Frontal cortex (tissue), 4 donors: ENCODE measurements at places on chromosomes 13 and 19. TPM values are rescaled to one million over a fixed set of nuclear protein-coding genes. Genes with fewer than 3 reads are reported as not detected.

The SUGT1 gene
- total RNA-seq: 62.4 TPM

The CBARP gene
- 5.3 TPM for total RNA-seq

The LRFN3 gene
- 7.7 TPM for total RNA-seq

The PEAK3 gene
- total RNA-seq: under 0.01 TPM

The MISP gene
- total RNA-seq: 0.41 TPM

The C19orf85 gene
- total RNA-seq: not detected

The TRPC4 gene
- total RNA-seq: 14.7 TPM

The DZIP1 gene
- total RNA-seq: 47.3 TPM

The ANO8 gene
- 20.0 TPM for total RNA-seq

The CGB5 gene
- not detected for total RNA-seq

The KLK2 gene
- not detected for total RNA-seq

The IGFLR1 gene
- total RNA-seq: 2.9 TPM

The ITGBL1 gene
- 2.0 TPM for total RNA-seq

The GAPDHS gene
- not detected for total RNA-seq

The CCDC159 gene
- total RNA-seq: 2.9 TPM

The ATXN8OS gene
- total RNA-seq: 1.6 TPM
